ENCODE measurements at places on chromosomes 4 and X.
A peak's percentile ranks its signal among the peaks of the same experiment; 100 is the strongest.

- no peaks in the 10 kb centered on the region for H3K36me3 ChIP-seq
- DNase-seq: no peak
- no peak overlapping the region for H3K27ac ChIP-seq
- no peaks in the 10 kb centered on the region for H3K4me1 ChIP-seq
Observed at GRCh38 chrX:136896121-136896914, 15.8 kb upstream of the RBMX start.

DNA sequence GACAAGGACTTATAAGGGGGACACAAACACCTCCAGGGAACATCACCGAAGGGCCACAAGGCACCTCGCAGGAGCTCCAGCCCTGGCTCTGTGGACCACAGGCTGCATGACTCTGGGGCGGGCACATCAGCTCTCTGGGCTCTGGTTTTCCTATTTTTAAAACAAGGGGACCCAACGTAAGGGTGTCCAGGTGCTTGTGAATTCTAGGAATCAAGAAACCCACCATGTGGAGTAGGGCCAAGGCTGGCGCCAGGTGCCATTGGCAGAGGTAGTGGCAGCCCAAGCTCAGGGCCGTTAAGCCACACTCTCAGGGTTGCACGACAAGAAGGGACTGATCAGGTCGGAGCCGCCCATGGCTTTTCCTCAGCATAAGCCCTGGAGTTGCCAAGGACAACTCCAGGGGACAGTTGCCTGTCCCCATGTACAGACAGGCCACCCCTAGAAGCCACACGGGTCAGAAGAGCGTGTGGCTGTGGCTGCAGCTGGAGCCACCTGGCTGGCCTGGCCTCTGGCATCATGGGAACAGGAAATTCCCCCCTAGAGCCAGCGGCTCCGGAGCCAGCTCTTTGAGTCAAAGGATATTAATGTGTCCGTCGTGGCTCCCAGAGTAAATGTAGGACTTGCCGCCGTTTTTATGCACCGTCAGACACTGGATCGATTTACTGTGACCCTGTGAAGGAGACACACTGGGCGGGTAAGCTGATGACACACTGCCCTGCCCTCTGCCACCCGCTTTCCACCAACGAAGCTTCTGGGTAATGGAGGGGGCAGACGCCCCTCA lies 32.5 kb downstream of the WDR1 start:
- no peaks in the 10 kb centered on the region for H3K27me3 ChIP-seq
- DNase-seq: no peak
- peaks cover 2% of the 10 kb centered on the region for H3K4me1 ChIP-seq

GRCh38 chrX:45849261-45849862 lies 648.7 kb upstream of the DIPK2B start:
- H3K4me3 ChIP-seq: peak overlapping the region; percentile 89
- DNase-seq: no peak
- H3K27me3 ChIP-seq: peaks cover 12% of the 10 kb centered on the region
- H3K36me3 ChIP-seq: no peaks in the 10 kb centered on the region
- H3K4me1 ChIP-seq: peaks cover 7% of the 10 kb centered on the region

- no peak overlapping the region for H3K27ac ChIP-seq
- H3K4me3 ChIP-seq: no peak overlapping the region
- H3K27me3 ChIP-seq: no peaks in the 10 kb centered on the region
Observed at GRCh38 chrX:27964432-27964831, 16.8 kb downstream of the DCAF8L1 start.

DNA sequence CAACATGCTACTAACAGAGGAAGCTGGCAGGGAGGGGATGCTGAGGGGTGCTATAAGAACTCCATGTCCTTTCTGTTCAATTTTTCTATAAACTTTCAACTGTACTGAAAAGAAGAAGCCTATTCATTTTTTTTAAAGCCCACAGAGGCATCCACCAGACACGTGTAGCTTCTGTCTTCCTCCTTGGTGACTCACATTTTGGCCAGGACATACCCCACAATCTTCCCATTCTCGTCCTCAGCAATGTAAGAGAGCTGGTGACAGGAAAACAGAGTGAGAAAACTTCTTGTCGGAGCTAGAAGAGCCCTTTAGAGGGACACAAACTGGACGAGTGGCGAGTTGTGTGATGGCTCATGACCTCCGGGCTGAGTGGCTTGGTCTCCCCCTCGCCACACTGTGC lies 1.1 kb downstream of the NAA10 start:
- H3K27ac ChIP-seq: peak overlapping the region; percentile 94
- no peaks in the 10 kb centered on the region for H3K27me3 ChIP-seq
- peaks cover 13% of the 10 kb centered on the region for H3K36me3 ChIP-seq
- H3K4me1 ChIP-seq: peaks cover 32% of the 10 kb centered on the region
- DNase-seq: no peak

- no peaks in the 10 kb centered on the region for H3K36me3 ChIP-seq
- peaks cover 9% of the 10 kb centered on the region for H3K27me3 ChIP-seq
Observed at GRCh38 chr4:78566834-78567499, 15.4 kb downstream of the ANXA3 start.

DNA sequence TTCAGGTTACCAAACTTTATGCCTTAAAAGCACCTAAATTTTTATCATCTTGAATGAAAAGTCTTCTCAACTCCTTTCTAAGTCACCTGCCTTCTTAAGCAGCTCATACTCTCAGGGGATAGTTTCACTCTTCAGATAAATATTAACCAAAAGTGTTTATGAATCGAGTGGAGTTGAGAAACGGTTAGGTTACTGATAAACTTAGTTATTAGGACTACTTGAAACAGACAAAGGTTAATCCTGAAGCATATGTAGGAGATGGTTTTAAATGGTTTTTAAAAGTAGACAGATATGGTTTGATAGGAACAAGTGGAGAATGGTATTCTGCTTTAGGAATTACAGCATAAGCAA lies 32.8 kb downstream of the CLDN22 start:
- H3K4me1 ChIP-seq: no peaks in the 10 kb centered on the region
- H3K4me3 ChIP-seq: no peak overlapping the region
- no peak overlapping the region for H3K27ac ChIP-seq
- no peak for DNase-seq

DNA sequence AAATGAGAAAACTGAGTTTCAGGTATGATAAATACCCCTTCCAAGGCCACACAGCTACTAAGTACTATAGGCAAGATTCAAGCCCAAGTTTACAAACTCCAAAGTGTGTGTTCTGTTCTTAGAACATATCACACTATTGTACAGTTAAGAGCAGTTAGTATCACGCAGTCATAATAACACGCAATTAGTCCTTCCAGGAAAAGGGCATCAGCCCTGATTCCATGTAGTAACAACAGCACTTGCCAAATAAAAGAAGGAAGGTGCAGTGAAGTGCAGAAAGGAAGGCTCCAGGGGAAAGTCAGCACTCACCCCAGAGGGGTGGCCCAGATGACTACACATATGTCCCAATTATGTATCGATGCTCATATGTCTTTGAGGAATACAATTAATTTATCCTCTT lies 4.4 kb downstream of the TASL start:
- H3K4me1 ChIP-seq: peaks cover 35% of the 10 kb centered on the region
- peak overlapping the region; percentile 52 for H3K4me3 ChIP-seq
- peaks cover 33% of the 10 kb centered on the region for H3K36me3 ChIP-seq
- H3K27me3 ChIP-seq: no peaks in the 10 kb centered on the region
- no peak overlapping the region for H3K27ac ChIP-seq
- no peak for DNase-seq

Data from stimulated activated naive B cell treated with anti-CD40 and anti-IgM and Interleukin-4, amounts not matched to agents 10 μg/mL and 1 μg/mL and 100 μg/mL, for 72 hours (primary cell).